CD8-positive, alpha-beta memory T cell (primary cell): ENCODE measurements at places on chromosomes 4 and X. TPM values are rescaled to one million over a fixed set of nuclear protein-coding genes. Genes with fewer than 3 reads are reported as not detected.

GRCh38 chr4:68404153-68404552 is 43.1 kb upstream of the TMPRSS11E start:
- H3K4me1 ChIP-seq, result no peaks in the 10 kb centered on the region
- no peaks in the 10 kb centered on the region for H3K36me3 ChIP-seq
- H3K27me3 ChIP-seq, result no peaks in the 10 kb centered on the region
- DNase-seq, result no peak
- no peak overlapping the region for H3K4me3 ChIP-seq

DNA sequence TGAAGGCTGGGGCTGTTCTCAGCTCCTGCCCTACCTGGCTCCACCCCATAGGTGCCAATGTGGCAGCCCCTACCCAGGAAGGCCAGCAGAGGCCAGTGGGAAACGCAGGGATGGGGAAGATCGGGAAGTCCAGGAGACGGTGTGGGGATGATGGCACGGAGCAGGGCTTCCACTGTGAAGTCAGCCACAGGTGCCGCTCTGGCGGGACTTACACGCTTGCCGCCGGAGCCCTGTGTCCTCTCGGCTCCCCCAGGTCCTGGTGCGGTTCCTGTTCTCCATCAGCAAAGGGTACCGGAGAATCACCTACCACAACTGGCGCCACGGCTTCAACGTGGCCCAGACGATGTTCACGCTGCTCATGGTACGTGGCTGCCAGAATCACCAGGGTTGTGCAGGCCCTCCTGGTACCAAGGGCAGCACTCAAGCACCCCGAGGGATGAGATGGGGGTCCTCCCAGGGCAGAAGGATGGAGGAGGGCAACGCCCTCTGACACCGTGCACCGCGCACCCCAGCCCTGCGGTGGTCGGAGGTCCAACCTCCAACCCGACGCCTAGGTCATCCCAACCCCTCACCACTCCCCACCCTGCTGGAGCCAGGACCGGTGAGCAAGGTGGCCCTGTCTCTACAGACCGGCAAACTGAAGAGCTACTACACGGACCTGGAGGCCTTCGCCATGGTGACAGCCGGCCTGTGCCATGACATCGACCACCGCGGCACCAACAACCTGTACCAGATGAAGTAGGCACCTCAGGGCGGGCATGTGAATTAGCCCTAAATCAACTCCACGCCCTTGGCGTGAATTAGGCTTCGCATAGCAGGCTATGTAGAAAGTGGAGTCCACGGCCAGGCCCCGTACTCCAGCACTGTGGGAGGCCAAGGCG is 12.0 kb downstream of the ATP5ME start:
- H3K4me1 ChIP-seq, result peaks cover 11% of the 10 kb centered on the region
- DNase-seq, result no peak
- no peaks in the 10 kb centered on the region for H3K36me3 ChIP-seq
- H3K27ac ChIP-seq, result no peak overlapping the region

The SHROOM4 gene
- total RNA-seq, result not detected

- DNase-seq, result no peak
- no peak overlapping the region for H3K4me3 ChIP-seq
- no peaks in the 10 kb centered on the region for H3K4me1 ChIP-seq
- H3K36me3 ChIP-seq, result no peaks in the 10 kb centered on the region
- no peaks in the 10 kb centered on the region for H3K27me3 ChIP-seq
Observed at GRCh38 chrX:125778261-125778660, 387.8 kb downstream of the DCAF12L2 start.

The AMMECR1 gene
- 16.3 TPM for total RNA-seq

- no peak for DNase-seq
- H3K27ac ChIP-seq, result no peak overlapping the region
- peaks cover 8% of the 10 kb centered on the region for H3K36me3 ChIP-seq
- H3K27me3 ChIP-seq, result no peaks in the 10 kb centered on the region
- no peaks in the 10 kb centered on the region for H3K4me1 ChIP-seq
- no peak overlapping the region for H3K4me3 ChIP-seq
Observed at GRCh38 chr4:7814451-7814850, 125.2 kb downstream of the AFAP1 start.

DNA sequence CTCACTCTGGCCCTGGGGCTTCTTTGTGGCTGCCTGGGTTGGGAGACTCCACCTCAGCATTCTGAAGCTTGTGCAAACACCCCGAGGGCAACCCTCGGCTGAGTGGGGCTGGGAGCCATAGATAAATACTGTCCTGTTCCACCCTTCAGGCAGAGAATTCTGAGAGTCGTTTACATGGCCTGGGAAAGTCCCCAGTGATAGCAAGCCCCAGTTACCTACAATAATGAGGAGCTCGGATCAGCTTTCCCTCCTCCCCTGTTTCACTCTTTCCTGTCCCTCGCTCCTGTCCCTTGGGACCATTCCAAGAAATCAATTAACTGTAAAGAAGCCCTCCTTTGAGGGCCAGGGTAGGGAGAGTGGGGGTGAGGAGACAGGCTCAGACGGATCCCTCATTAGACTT is 31.6 kb upstream of the DDX3X start:
- no peak for DNase-seq
- no peaks in the 10 kb centered on the region for H3K4me1 ChIP-seq
- H3K36me3 ChIP-seq, result no peaks in the 10 kb centered on the region
- H3K27me3 ChIP-seq, result no peaks in the 10 kb centered on the region
- H3K27ac ChIP-seq, result no peak overlapping the region

- no peaks in the 10 kb centered on the region for H3K36me3 ChIP-seq
- H3K4me3 ChIP-seq, result no peak overlapping the region
- H3K27me3 ChIP-seq, result no peaks in the 10 kb centered on the region
- H3K4me1 ChIP-seq, result no peaks in the 10 kb centered on the region
Observed at GRCh38 chrX:99973572-99974226, 436.4 kb downstream of the PCDH19 start.
